ENCODE measurements at places on chromosomes 1 and 21.

DNA sequence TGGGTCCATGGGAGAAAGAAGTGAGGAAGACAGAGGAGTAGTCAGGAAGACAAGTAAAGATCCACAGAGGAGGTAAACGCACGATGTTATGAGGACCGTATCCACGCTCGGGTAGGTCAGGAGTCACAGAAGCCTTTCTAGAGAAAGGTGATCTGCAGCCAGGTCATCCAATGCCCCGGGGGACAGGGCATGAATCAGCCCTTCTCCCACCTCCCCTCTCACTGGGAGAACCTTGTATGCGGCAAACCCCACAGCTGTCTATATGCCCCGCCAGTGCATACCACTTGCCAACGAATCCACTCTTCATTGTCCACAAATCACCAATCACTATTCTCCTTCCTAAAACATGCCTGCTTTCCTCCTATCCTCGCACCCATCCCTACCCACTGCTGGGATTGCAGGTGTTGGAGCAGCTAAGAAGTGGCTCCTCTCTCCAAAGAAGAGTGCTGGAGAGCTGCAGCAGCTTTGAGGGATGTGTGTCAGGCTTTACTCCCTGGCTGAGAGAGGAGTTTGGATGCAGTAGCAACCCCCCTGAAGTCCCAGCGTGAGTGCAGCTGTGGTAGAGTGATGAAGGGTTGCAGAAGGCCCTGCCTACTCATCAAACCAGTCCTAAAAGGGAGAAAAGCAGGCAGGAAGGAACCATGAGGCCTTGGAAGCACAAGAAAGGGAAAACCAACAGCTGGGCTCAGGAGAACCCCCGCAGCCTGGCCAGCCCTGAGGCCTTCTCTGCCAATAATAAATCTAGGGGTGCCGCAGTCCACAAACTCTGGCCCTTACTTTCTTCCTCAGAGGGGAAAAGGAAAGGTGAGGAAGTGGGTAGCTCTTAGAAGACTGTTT lies 102.2 kb upstream of the GADD45A start:
- no peak for DNase-seq

DNA sequence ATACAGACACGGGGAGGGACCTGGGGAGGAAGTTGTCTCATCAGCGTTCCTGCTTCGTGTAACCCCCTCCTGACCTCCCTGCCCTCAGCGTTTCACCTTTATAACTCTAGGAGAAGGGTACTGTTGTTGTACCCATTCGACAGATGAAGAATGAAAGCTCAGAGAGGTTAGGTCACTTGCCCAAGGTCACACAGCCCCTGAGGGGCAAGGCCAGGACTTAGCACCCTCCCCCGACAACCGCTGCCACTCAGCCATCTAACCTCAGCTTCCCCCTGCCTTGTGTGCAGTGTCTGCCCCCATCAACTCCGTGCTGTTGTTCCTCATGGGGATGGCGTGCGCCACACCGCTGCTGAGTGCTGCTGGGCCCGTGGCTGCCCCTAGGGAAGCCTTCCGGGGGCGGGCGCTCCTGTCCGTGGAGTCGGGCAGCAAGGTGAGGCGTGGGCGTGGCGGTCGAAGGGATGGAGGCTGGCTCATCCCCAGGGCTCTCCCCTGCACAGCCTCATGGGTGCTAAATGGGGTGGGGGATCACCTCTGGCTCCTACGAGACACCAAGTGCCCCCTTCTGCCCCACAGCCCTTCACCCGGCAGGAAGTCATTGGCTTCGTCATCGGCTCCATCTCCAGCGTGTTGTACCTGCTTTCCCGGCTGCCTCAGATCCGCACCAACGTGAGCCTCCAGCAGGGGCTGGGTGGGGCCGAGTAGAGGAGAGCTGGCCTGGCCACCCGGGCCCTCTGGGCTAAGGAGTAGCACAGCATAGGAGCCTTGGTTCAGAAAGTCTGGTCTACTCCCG lies 14.0 kb downstream of the SLC66A1 start:
- no peak for DNase-seq

- DNase-seq: no peak
Observed at GRCh38 chr21:27108228-27108627, 141.3 kb upstream of the ADAMTS5 start.

DNA sequence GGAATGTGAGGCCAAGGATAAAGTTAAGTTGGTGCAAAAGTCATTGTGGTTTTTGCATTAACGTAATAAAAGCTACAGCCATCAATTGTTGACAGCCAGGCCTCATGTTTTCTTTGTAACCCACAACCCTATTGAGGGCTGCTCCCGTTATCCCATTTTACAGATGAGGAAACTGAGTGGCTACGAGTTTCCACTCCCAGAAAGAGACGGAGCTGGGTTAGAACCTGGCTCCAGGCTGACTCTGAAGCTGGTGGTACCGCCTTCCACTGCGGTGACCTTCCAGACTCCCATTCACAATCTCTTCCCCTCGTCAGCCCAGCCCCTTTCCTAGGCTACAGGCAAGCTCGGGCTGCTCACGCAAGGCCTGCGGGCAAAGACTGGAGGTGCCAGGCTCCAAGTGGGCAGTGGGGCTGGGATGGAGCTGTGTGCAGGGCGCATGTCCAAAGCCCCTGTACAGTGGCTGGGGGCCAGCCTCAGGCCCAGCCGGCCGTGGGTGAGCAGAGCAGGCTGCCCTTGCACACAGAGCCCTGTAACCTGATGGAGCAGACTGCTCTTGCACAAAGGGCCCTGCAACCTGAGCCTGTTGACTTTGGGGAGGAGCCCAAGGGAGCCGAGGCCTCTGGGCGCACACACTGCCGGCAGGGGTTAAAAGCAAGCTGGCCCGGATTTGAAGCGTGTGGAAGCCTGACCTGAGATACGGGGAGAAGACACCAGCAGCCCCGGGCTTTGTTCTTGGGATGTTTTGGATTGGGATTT lies 97.4 kb upstream of the TMPRSS2 start:
- no peak for DNase-seq

DNA sequence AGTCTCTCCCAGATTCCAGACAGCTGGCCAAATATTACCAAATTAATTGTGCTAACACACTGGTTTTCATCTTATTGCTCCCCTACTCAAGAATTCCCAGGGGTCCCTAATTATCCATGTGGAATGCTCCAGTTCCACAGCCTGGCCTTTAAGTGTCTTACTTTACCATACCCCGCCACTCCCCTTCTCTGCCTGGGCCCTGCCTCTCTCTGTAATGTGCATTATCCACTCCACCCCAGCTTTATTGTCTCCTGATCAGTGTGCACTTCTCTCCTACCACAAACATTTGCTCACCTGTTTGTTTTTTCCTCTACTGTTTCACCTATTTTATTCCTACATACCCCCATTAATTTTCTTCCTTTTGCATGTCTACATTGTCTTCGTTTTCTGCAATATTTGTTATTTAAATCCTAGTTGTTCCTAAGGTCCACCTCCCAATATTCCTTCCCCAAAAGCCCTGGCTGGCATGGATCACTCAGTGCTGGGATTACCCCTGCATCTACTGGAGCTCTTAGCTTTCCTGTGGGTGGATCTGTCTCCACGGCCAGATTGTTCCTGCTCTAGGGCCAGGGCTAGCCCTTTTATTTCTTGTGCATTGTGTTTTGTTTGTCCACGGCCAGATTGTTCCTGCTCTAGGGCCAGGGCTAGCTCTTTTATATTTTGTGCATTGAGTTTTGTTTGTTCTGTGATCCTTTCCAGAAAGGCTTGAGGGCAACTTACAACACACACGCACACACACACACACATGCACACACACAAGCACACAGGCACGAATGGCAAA lies 33.4 kb upstream of the ATP1B1 start:
- DNase-seq: no peak

GRCh38 chr1:157193219-157193618 lies 55.0 kb upstream of the ETV3 start:
- DNase-seq: no peak

- no peak for DNase-seq
Observed at GRCh38 chr1:30601316-30602085, 121.9 kb downstream of the MATN1 start.

GRCh38 chr1:1543706-1544099 lies 3.3 kb upstream of the TMEM240 start:
- DNase-seq: no peak

DNA sequence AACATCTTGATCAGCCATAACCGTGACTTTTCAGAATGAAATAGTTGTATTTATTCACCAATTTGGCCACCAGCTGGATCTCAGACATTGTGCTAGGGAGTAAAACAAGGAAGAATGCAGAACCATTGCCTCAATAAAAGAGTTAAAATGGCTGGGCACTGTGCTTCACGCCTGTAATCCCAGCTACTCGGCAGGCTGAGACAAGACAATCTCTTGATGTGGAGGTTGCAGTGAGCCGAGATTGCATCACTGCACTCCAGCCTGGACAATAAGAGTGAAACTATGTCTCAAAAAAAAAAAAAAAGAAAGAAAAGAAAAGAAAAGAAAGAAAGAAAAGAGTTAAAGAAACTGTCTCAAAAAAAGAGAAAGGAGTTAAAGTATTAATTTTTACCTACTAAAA lies 199.5 kb downstream of the TPR start:
- no peak for DNase-seq

GRCh38 chr1:104195395-104195794 lies 445.7 kb downstream of the AMY1C start:
- DNase-seq: no peak

- no peak for DNase-seq
Observed at GRCh38 chr1:201320168-201320788, 37.0 kb downstream of the PKP1 start.

GRCh38 chr1:16158025-16158424 lies 2.2 kb upstream of the EPHA2 start:
- DNase-seq: no peak

GRCh38 chr1:92483610-92484471 lies 2.9 kb downstream of the GFI1 start:
- DNase-seq: no peak
